ENCODE measurements at places on chromosomes 1 and 21.

DNA sequence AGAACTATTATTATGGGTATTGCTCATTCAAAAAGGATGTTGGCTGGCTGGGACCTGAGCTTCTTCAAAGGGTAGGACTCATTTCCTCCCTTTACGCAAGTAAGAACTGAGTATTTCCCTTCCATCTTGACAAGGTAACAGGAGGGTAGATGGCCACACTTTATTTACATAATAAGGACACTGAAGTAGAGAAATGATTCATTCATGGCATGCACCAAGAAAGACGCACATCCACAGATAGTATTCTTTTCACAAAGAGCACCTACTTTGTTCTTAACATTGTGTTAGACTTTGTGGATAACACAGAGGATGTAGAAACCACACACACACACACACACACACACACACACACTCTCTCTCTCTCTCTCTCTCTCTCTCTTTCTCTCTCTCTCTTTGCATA, 82.9 kb downstream of the FAM78B start:
- DNase-seq: no peak

DNA sequence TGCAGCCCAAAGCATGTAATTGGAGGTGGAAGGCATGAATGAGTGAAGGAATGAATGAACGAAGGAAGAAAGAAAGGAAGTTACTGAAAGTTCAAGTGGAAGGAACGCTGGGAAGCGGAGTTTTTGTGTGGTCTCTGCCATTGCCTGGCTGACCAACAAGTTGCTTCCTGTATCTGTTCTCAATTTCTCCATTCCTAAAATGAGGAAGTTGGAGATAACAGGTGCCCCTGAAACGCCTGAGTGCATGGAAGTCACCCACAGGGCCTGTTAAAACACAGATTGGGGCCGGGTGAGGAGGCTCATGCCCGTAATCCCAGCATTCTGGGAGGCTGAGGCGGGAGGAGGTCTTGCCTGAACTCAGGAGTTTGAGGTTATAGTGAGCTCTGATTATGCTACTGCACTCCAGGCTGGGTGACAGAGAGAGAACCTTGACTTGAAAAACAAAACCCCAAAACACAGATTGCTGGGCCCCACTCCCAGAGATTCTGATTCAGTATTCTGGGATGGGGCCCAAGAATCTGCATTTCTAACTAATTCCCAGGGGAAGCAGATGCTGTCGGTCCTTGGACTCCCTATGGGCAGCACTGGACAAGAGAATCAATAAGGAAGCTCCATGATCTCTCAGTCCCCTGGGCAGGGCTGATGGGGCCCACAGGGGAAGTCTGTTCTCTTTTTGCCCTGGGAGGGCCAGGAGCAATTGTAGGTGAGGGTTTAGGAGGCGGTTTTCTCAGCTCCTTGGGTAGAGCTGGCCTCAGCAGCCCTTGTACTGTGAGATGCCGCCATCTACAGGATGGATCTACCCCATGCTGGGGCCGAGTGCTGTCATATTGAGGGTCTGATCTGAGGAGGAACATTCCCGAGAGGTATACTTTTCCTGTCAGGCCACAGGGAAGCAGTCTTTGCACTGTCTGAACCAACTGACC, 3.3 kb upstream of the CNR2 start:
- peak; percentile 68 for DNase-seq

GRCh38 chr21:36115138-36115730, 19.6 kb upstream of the CBR3 start:
- no peak for DNase-seq

GRCh38 chr1:3910857-3911845, 11.1 kb upstream of the C1orf174 start:
- peak; percentile 84 for DNase-seq

GRCh38 chr1:58708166-58708565, 8.3 kb upstream of the MYSM1 start:
- no peak for DNase-seq

DNA sequence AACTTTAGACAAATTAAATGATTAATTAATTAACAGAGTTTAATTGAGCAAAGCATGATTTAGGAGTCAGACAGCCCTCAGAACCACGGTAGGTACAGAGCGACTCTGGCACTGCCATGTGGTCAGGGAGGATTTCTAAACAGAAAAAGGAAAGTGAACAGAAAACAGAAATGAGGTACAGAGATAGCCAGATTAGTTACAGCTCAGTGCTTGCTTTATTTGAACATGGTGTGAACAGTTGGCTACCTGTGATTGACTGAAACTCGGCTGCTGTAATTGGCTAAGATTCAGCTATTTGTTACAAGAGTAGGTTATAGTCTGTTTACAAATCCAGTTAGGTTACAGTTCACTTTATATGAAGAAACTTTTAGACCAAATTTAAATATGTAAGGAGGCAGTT, 163.0 kb upstream of the TNR start:
- no peak for DNase-seq

- no peak for DNase-seq
Measured at GRCh38 chr1:206713910-206714312, 29.2 kb downstream of the MAPKAPK2 start.

DNA sequence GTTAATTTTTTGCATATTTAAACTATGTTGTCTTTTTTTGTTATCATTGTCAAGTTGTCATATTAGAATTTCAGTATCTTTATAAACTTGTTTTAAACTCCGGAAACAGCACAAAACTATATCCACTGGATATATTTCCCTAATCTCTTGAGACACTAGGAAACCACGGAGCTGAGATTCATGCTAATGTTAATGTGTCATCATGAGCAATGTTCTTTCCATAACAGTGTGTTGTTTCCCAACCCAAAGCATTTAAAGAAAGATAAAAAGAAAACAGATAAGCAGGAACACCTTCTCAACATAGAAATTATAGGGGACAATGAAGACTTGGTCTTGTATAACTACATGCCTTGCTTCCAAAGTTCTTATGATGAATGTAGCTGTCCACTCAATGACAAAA, 626.2 kb upstream of the TMPRSS15 start:
- DNase-seq: no peak

Measured in memory B cell (primary cell).